ENCODE measurements at places on chromosomes 11 and 22.

GRCh38 chr22:27344546-27344945 is 457.0 kb downstream of the MN1 start:
- DNase-seq, result no peak

GRCh38 chr22:47123827-47124442 is 361.5 kb downstream of the TBC1D22A start:
- no peak for DNase-seq

- DNase-seq, result no peak
Observed at GRCh38 chr11:33191467-33191866, 30.2 kb upstream of the CSTF3 start.

DNA sequence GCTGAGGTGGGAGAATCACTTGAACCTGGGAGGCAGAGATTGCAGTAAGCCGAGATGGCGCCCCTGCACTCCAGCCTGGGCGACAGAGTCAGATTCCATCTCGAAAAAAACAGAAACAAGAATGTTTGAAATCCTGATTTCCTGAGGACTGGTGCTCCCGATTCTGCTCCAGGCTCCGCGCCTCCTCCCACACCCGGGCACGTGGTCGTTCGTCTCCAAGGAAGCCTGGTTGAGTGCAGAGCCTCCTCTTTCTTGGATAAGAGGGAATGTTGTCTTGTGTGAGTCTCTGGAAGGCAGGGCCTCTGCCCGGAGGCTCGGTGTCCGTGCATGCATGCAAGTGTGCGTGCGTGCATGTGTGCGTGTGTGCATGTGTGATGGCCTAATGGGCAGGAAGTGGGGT is 30.1 kb downstream of the BRSK2 start:
- no peak for DNase-seq

DNA sequence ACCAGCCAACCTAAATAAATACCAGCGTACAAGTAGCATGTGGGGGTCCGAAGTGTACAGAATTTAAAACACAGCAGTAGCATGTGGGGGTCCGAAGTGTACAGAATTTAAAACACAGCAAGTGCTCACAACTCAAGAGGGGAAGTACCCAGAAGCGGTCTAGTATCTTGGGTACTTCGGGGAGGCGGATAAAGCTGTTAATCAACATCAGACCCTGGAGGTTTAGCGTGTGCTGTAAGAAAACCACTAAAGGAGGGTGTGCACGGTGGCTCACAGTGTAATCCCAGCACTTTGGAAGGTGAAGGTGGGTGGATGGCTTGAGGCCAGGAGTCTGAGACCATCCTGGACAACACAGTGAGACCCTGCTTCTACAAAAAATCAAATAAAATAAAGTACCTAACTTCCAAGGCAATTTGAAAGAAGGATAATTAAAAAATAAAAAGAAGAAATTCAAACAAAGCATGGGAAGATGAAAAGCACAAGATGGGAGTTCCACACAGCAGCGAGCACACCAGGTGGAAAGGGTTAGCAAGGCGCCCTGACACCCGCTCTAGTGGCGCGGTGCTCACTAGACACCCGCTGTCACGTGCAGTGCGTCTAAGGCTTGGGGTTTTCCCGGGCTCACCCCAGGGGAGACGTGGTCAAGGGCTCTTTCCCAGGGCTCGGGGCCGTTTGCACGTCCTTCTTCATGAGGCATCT is 35.0 kb upstream of the MOB2 start:
- DNase-seq, result no peak

DNA sequence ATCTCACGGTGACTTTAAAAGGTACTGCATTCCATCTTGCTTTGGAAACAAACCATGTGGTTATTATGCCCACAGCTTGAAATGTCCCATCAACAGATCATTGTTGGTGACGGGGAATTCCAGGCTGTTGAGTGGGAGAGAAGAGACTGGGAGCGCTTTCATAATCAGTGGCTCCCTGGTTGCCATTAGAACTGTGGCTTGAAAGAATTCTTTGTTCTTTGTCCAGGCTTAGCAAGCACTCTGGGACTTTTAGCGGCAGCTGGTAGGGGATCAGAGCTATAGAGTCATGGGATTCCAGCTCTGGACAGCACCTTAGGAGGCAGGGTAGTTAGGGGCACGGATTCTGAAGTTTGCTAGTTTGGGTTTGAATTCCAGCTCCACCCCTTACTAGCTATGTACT is 22.0 kb downstream of the MMP20 start:
- no peak for DNase-seq

All from stimulated activated CD4-positive, alpha-beta T cell treated with anti-CD3 and anti-CD28 coated beads, Interleukin-12 subunit alpha, Interleukin-12 subunit beta, amount 100 ng/mL, for 24 hours (primary cell).